Endodermal cell (in vitro differentiated cells): ENCODE measurements at places on chromosomes 4 and X.

DNA sequence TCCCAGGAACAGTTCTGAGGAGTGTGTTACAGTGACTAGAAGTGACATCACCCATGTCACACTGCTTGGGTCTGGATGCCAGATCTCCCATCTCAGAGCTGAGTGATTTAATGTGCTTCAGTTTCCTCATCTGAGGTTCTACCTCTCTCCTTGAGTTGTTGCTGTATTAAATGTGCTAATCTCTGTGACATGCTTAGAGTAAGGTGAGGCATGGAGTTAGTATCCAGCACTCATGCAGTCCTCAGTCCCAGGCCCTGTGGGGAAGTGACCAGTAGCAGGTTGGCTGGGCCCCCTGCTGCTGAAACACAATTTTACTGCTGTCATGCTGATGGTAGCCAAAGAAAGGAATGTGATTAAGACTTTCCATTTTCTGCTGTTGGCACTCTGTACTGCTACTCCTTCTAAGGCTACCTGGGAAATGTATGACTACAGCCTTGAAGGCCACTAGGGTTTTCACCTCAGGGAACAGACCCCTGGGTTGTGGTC lies 639.6 kb downstream of the MID1IP1 start:
- DNase-seq, result no peak

DNA sequence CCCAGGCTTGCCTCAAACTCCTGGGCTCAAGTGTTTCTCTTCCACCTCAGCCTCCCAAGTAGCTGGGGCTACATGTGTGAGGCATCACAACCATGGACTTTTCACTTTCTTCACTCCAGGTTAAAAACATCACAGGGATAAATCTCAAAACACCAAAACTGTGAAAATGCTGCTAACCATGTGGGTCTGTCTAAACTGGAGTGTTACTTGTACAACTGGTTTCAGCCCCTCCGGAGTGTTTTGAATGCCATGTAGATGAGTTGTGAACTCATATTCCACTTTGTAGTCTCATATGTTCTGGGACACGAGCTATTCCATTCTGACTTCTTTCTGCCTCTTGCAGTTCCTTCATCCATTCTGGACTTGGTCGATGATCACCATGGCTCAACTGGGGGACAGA lies 43.0 kb downstream of the PDGFRA start:
- no peak for DNase-seq

DNA sequence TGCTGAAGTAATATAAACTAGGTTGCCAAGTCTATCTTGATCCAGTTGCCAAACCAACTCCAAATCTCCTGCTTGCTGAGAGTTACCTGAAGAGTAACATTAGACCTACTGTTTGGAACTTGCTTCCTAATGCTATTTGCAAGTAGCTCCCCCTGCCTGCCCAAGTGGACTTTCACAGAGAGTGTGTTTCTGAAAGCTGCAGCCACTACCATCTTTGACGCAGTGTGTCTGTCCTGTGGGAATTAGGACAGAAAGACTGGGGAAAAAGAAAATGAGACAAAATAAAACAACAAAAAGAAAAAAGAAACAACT lies 195.0 kb upstream of the HS3ST1 start:
- peak; percentile 73 for DNase-seq

DNA sequence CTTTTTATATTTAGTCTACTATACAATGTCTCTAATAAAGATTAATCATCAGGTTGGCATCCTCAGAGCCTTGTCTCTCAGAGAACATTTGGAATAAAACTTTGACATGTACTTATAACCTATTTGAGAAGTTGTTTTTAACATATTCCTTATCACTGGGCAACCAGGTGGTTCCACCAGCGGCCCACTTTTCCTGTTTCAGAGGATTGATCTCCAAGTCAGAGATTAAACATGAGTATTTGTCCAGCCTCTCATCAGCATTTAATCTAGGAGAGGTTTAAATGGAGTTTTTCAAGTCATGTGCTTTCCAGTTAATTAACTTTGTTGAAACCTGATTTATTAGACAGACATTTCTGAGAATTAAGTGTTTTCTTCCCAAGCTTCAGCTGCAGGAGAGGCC lies 345.5 kb downstream of the GRXCR1 start:
- no peak for DNase-seq

DNA sequence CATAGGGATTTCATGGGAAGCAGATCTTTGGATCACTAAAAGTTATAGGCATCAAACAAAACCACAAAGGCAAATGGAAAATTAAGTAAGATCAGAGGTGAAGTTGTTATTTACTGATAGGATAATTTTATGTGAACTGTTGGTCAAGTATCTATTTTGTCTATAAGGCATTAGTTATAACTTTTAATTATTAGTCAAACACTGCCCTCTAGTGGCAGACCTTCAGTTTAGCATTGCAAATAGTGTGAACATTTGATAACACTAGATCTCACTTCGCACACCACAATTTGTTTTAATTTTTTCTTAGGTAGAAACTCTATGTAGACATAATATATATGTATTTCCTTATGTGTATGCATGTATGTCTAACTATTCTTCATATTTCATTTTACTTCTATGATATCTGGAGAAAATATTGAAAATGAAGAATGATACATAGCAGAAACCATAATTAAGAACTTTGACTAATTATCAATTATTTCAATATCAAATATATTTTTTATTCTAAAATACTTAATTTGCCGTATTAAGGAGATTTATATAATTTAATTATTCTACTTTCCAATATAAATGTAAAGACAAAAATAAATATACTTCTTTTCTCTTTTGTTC lies 214.5 kb upstream of the TACR3 start:
- no peak for DNase-seq

DNA sequence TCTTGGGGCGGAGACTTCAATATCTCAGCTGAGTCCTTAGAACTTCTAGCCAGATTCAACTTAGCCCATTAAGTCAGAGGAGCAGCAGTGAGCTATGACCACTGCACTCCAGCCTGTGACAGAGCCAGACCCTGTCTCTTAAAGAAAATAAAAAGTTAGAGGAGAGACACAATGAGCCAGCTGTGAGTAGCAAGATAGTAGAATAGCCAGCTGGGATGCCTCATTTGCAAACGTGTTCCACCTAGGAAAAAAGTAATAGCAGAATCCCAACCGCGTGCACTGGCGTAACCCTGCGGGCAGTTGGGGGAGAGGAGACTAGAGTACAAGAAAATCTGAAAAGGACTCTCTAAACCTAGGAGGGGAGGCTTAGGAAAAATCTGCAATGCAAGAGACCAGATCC lies 133.2 kb upstream of the ANXA3 start:
- no peak for DNase-seq

DNA sequence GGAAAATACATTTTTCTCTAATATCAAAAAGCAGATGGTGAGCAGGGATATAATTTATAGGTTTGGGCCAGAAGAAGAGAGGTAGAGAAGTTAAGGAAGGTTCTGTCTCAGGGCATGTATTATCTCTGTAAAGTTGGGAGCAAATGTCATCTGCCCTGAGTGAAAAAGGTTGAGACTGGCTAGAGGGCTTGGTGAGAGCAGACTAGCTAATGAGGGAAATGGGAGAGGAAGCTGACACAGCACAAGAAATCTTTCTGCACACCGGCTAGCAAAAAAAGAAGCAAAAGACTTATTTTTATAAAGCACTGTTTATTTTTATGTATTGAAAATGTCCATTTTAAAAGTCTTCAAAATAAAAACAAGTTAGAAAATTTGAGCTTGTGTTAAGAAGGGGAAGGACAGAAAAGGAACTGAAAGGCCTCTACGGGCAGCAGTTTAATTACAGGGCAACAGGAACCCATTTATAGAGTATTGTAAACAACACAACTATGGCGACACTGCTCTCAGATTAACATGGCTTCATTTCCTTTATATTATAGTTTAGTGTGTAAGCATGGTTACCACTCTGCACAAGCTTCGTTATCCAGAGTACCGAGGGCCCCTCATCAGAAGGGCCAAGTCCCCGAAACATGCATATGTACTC lies 17.4 kb downstream of the CD40LG start:
- no peak for DNase-seq

DNA sequence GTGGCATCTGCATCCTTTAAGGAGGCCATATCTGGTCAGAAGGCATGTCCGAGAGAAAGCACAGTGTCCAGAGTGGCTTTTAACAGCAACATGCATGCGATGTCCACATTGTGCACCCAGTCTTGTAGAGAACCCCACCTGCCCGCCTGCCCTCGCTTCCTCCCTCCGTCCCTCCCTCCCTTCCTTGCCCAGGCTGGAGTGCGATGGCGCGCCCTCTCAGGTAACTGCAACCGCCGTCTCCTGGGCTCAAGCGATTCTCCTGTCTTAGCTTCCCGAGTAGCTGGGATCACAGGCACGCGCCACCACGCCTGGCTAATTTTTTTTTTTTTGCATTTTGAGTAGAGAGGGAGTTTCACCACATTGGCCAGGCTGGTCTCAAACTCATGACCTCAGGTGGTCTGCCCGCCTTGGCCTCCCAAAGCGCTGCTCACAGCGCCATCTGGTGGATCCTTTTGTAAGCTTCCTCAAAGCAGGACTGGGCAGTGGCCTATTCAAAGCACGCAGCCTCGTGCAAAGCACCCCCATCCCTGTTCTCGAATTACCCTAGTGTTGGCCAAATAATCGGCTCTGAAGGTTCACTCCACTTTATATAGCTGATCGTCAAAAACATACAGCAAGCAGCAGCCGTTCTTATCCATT lies 15.0 kb downstream of the BRCC3 start:
- peak; percentile 85 for DNase-seq

DNA sequence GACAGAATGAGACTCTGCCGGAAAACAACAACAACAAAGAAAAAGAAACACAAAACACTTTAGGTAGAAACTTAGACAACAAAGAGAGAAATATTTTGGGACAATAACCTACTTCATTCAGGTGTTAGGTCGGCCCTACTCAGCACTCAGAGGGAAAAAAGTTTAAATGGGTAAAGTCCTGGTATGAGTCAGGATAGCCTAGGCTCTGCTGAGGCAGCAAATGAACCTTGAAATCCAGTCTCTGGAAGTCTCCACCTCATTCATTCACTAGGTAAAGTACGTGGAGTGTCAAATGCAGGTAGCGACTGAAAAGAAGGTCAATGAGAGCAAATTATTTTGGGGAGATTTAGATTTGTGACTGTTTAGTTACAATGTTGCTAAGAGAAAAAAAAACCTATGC lies 127.4 kb downstream of the FHDC1 start:
- DNase-seq, result no peak

GRCh38 chr4:15690020-15690809 lies 8.6 kb downstream of the FAM200B start:
- DNase-seq, result peak; percentile 66
